A549 treated with ZK216348 at 1 μM for 4 hours (cell line): ENCODE measurements at places on chromosomes 1 and 21. TPM values are rescaled to one million over a fixed set of nuclear protein-coding genes. Genes with fewer than 3 reads are reported as not detected.

DCST2 gene
- total RNA-seq = 0.47 to 0.72 TPM (median 0.64 TPM) in 4 of 5 replicates, not detected in the other

KIF14 gene
- 5.6 to 12.7 TPM (median 10.9 TPM) in 5 replicates for total RNA-seq

MXRA8 gene
- total RNA-seq = 0.15 to 0.29 TPM in 2 of 5 replicates, not detected in the others

NID1 gene
- total RNA-seq = 5.2 to 10.1 TPM (median 7.1 TPM) in 5 replicates

TMEM52 gene
- 0.32 to 1.7 TPM (median 0.82 TPM) in 5 replicates for total RNA-seq

KCNA3 gene
- total RNA-seq = not detected in 5 replicates
